ENCODE measurements at places on chromosomes 5 and 9. TPM values are rescaled to one million over a fixed set of nuclear protein-coding genes. Genes with fewer than 3 reads are reported as not detected.

GRCh38 chr5:53261245-53261644, 151.7 kb upstream of the MOCS2 start:
- no peak for DNase-seq

- peak; percentile 53 for DNase-seq
Measured at GRCh38 chr9:136847088-136847825, 2.0 kb upstream of the PHPT1 start.

GRCh38 chr9:127064335-127064734, 58.1 kb downstream of the ANGPTL2 start:
- no peak for DNase-seq

GRCh38 chr9:121613009-121613752, 38.3 kb upstream of the DAB2IP start:
- no peak for DNase-seq

DNA sequence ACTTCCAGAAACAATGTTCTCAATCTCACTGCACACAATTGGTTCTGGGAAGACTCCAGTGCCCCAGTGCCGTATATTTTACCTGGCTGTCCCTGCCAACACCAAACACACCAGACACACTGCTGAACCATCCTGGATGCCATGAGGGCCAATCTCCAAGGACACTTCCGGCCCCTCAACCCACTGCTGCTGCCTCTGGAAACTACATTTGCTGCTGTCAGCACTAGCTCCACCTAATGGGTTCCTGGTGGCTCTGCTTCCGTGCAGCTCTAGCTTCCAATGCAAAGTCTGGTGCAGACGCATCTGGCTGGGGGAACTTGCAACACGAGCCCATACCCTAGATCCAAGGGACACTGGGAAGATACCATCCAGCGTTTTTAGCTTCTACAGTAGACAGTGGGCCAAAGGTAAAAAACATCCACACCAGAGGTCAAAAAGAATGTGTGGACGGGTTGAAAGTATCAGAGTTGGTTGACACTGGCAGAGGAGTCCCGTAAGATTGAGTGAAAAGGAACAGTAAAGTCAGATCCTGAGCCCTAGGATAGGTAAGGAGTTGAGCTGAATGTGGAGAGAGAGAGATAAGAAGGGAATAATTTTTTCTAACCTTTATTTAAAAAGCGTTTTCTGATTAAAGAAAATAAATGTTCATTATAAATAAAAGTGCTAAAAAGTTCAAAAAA, 99.7 kb upstream of the KIF2A start:
- DNase-seq, result no peak

SLC46A2 gene
- total RNA-seq, result not detected

Measured in activated CD4-positive, alpha-beta T cell treated with anti-CD3 and anti-CD28 coated beads for 36 hours (primary cell).